Hematopoietic multipotent progenitor cell treated with erythropoietin and hydrocortisone succinate and interleukin-3 and kit ligand, for 15 days (in vitro differentiated cells): ENCODE measurements at places on chromosomes 1 and 21.

DNA sequence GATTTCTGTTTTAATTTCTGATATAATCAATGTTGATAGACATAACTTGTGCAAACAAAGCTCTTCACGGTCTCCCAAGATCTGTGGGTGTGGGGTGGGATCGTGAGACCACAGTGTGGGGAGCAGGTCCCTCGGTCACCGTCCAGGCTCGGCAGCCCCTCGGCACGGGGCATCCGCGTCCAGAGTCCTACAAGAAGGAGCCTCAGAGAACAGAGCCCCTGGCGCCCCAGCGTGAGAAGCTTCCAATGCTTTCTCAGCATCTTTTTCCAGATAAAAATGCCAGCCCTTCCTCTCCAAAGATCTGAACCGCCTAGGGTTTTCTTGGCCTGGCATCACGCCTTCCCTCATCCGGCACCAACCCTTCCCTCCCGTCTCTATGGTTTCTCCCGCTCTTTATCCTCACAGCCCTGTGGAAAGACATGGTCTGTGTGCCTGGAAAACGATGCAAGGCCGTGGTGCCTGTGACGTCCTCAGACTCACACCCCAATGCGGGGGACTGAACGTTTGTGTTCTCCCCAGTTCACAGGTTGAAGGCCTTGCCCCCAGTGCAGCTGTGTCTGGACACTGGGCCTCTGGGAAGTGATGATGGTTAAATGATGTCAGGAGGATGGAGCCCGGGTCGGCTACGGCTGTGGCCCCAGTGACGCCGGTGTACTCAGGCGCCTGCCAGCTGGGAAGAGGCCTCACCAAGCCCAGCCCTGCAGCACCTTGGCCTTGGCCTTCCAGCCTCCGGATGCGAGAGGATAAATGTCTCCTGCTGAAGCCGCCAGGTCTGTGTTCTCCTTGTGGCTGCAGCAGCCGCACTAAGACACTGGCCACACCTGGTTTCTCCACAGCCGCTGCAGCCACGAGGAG is 45.9 kb upstream of the COL6A2 start:
- no peak for DNase-seq

- DNase-seq, result no peak
Measured at GRCh38 chr1:204889681-204890383, 19.2 kb downstream of the NFASC start.

- DNase-seq, result no peak
Measured at GRCh38 chr1:46553506-46553905, 2.1 kb upstream of the KNCN start.

DNA sequence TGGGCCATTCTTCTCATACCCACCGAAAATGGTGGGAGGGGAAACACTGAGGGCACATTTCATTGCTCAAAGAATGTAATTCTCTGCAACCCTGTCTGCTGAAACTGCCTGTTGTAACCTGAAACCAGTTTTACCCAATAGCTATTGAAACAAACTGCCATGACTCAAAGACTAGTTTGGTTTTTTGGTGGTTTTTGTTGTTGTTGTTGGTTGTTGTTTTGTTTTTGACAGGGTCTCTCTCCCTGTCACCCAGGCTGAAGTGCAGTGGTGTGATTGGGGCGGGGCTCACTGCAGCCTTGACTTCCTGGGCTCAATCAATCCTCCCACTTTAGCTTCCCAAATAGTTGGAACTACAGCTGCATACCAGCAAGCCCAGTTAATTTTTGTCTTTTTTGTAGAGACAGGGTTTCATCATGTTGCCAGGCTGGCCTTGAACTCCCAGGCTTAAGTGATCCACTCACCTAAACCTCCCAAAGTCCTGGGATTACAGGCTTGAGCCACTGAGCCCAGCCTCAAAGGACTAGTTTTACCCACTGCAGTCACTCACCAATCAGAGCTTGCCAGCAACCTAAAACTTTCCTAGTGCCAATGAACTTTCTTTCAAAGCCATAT is 2.1 kb upstream of the IPP start:
- DNase-seq, result no peak

DNA sequence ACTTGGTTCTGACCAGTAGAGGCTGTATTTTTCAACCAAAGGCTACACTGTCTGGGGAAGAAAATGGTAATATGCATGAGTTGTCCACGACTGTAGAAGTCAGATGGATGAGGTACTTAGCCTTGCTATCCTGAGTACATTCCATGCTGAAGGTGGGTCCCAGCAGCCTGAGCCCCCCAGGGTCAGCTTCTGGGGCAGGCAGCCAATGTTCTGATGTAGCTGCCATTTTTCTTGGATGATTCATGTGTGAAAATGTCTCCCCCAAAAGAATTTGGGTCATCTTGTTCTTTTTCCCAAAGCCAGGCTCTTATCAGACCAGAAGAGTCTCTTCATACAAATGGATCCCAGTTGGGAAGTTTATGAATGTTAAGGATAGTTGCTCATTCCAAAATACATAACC is 172.2 kb upstream of the UBE2U start:
- DNase-seq, result no peak
